ENCODE measurements at places on chromosomes 13 and 19. TPM values are rescaled to one million over a fixed set of nuclear protein-coding genes. Genes with fewer than 3 reads are reported as not detected.

DNA sequence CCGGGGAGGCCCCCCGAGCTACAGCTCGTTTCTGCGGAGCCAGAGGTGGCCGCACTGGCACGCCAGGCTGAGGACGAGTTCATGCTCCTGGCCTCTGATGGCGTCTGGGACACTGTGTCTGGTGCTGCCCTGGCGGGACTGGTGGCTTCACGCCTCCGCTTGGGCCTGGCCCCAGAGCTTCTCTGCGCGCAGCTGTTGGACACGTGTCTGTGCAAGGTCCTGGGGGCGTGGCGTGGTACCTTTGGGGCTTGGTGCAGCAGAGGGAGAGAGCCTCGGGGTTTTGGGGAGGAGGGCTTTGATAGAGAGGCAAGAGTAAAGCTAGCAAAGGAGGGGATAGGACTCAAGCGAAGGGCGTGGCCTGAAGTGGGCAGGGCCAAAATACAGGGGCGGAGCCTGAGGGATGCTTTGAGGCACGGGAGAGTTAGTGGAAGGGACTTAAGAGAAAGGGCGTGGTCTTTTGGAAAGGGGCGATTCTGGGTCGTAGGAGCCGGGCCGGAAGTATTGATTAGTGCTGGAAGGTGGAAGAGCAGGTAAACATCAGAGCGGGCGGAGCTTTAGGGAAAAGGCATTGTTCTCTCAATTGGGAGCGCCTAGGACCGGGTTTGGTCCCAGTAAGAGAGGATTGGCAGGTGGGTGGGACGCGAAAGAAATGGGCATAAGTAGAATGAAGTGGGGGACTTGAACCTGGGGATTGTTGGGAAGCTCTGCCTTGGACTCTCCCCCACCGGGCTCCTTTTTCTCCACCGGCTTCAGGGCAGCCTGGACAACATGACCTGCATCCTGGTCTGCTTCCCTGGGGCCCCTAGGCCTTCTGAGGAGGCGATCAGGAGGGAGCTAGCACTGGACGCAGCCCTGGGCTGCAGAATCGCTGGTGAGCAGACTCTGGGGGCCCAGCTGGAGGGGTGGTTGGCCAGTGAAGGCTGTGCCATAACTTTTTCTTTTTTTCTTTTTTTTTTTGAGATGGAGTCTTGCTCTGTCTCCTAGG is 1.2 kb downstream of the PPM1N start:
- no peak for DNase-seq

DNA sequence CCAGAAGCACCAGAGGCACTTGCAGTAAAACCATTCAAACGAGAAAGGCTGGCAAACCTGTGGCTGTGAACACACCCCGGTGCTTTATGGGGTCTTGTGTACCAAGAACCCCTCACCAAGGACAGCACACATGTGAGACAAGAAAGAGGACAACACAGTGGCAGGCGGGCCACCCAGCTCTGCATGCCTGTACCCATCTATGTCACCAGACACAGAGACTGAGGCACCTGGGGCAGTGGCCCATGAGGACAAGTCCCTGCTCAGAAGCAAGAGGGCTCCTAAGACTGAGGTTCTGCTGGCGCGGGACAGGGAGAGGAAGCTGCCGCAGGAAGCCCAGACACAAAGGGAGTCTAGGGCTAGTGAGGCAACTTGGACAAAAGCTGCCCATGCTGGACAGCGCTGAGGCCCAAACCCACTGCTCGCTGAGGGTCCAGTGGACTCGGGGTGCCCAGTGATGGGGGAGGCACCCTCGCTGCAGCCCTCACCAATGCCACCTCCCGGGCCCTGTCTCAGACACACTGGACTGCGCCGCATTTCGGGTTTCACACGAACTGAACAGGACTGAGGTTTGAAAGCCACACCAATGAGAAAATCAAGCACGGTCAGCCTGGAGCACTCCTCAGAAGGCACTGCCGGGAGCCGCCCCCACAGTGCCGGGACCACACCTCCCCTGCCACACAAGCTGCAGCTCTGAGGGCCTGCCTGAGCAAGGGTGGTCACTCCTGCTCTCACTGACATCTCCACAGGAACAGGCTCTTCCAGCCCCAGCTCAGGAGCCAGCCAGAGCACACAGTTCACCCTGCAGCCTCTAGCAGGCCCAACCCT is 232.7 kb downstream of the TUBA3C start:
- DNase-seq: no peak

DNA sequence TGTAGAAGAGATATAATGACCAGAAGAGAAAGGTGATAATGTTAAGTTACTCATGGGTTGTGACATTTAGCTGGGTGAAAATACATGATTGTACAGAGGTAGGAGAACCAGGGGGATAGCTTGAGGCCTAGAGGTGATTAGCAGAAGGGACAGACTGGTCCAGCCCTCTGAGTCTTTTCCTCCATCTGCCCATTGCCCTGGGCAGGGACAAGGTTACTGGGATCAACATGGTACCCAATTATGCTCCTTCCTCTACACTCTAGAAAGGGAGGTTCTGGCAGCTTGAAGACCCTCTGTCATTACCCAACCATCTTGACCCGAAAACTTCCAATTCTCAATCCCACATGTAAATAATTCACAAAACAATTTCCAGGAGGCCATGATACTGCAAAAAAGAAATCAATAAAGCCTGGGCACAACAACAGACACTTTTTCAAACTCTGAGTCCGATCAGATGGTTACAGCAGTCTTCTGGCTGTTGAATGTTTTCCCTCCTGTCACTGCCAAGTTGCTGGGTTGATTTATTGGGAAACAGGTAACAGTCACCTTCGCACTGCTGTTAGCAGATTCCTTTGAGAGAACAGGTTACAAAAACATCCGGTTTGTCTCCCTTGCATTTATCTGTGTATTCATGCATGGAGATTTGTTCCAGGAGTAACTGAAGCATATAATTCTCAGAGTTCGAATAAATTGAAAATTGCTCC is 239.1 kb upstream of the HTR2A start:
- DNase-seq: no peak

- no peak for DNase-seq
These were observed 1.9 kb upstream of the TSC22D1 start for GRCh38 chr13:44578067-44578400.

- DNase-seq: no peak
These were observed 22.7 kb upstream of the NAXD start for GRCh38 chr13:110592665-110593064.

- no peak for DNase-seq
These were observed 248.8 kb downstream of the RGCC start for GRCh38 chr13:41706152-41706551.

DNA sequence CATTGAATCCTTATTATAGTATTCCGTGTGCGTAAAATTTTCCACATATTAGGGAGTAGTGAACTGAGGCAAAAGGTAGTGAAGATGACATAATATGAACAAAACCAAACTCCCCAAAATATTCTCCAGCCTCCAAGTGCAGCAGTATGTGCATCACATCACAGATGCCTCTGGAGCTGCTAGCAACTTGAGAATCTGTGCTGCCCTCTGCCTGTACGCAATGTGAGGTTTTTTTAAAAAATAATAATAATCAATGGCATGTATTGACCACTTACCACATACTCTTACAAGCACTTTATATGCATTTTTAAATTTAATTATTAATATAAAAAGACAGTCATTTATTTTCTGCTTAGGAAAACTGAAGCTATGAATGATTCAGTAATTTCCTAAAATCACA is 583.0 kb upstream of the SPRY2 start:
- no peak for DNase-seq

DNA sequence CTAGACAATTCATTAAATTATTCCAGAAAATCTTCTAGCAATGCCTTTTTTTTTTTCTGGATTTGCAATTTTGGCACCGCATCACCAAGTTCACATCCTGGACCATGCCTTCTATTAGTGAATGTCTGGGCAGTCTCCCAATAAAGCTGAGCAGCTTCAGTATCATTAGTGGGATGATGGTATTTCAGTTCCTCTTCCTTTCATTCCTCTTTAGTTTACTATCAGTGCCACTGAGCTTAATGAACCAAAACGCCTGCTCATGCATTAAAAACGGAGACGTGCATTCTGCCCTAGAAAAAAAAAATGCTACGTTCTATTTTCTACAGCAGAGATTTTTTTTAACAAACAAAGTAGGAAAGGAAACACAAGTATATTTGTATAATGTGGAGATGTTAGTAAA is 343.0 kb downstream of the PCDH9 start:
- DNase-seq: no peak

DNA sequence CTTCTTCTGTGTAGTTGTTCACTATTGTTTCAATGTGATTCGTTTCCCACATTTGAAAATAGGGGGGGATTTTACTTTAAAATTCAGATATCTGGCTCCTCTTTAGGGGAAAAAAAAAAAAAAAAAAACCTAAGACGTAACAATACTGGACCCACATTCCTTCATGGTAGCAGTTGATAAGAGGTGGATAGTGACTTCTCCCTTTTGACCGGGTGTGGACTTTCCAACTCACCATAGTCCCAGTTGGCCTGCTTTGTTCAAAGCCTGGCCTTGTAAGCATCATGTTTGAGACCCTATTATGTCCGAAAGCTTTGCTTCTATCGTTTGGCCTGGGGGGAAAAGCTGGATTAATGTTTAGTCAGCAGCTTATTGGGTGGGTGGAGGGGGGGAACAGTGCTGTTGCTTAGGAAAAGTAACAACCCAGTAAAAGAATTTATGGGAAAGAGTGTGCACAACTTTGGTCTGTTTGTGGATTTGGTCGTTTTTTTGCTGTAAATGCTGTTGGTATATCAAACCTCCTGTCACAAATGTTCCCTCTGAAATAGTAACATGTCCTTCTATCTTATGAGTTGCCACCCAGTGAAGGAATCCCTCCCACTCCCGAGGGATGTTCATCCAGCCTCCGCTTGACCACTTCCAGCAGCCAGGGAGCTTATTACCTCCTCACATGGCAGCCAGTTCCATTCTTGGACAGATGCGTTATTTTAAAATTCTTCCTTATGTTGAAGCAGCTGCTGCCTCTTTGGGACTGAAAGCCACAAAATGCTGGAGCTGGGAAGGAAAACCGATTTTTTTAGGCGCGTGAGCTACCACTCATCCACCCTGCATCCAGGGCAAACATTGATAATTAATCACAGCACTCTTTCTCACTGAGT is 10.4 kb downstream of the SAMD4B start:
- no peak for DNase-seq

DNA sequence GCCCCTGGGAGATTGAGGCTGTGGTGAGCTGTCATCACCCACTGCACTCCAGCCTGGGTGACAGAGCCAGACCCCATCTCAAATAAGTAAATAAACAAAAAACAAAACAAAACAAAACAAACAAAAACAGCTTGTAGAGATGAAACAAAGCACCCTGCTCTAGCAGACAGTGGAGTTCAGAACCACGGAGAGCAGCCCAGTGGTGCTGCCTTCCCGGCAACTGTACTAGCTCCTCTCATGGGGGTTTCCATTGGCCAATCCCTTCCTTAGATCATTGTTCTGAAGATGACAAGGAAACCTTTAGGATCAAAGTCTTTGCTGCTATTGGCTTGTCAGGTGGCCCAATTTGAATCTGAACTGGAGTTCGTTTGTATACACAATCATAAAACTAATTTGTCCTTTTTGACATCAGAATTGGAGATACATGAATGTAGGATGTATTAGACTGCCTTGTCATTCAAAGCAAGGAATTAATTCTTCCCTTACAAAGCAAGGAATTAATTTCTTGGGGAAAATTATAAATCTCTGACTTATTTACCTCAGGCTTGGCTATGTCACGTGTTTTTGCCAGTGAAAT is 19.7 kb upstream of the SYCN start:
- no peak for DNase-seq

- no peak for DNase-seq
These were observed 13.7 kb downstream of the MICU2 start for GRCh38 chr13:21590231-21590630.

DNA sequence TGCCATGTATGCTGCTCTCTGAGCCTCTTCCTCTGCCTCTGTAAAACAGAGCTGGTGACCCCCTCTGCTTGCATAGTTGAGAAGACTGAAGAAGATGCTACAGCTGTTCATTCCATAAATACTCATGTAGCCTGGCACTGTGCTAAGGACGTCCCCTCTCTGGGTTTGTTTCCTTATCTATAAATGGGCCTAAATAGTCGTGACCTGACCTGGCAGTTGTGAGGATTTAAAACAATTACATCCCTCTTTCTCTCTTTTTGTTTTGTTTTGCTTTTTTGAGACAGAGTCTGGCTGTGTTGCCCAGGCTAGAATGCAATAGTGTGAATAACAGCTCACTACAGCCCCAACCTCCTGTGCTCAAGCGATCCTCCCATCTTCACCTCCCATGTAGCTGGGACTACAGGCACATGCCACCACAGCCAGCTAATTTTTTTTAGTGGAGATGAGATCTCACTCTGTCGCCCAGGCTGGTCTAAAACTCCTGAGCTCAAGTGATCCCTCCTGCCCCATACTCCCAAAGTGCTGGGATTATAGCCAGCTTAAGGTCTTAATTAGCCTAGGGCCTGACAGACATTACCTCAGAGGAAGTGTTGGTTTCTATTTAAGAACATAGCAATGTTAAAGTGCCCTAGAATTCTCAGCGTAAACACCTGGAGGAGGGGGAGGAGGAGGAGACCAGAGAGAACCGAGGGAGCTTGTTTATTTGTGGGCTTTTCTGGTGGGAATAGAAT is 4.6 kb downstream of the WDR62 start:
- DNase-seq: no peak

- no peak for DNase-seq
These were observed 57.8 kb downstream of the MBNL2 start for GRCh38 chr13:97279913-97280312.

DNA sequence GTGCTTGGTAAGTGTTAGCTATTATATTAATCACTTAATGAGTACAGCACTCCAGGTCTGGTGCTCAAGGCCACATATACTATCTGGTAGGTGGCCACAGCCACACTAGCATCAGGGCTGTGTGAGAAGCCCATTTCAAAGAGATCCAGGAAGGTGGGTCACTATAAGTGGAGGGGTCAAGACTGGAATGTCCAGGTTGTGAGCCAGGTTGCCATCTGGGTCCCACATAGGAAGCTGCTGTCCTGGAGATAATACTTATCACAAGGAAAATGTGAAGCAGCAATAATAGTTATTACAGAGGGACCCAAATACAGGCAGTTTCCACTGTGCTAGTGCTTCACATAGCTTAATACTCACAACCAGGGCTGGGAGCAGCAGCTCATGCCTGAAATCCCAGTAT is 13.1 kb downstream of the C19orf47 start:
- DNase-seq: no peak

- DNase-seq: no peak
These were observed 12.2 kb upstream of the UBE2L5 start for GRCh38 chr13:30409886-30410704.

DNA sequence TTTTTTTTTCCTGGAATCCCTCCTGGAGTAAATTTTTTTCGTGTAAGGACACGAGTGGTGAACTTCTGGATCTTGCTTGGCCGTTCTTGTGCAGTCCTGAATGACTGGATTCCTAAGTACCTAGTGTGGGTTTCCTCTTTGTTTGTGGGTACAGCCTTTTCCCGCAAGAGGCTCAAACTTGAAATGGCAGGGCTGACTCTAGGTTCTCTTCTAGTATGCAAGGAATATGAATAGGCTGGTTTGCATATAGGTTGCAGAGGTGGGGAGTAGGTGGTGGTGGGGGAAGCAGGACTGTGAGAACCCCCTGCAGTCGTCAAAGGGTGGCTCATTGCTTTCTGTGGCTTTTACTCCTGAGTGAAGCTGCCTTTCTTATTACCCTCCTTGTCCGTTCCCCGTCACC is 13.6 kb downstream of the UBAC2 start:
- DNase-seq: no peak

- DNase-seq: no peak
These were observed 1.8 kb downstream of the PRKACA start for GRCh38 chr19:14115756-14116155.

Gene C19orf81
- not detected for total RNA-seq

Gene CERS1
- total RNA-seq: 0.29 TPM

Gene KLHL1
- total RNA-seq: not detected

Gene DLL3
- not detected for total RNA-seq

Gene CEBPA
- total RNA-seq: 67.5 TPM

Gene LRRC4B
- total RNA-seq: 1.2 TPM

Gene CYP2F1
- total RNA-seq: not detected

Gene PIK3R2
- 8.6 TPM for total RNA-seq
